ENCODE measurements at places on chromosomes 16 and 17.

- no peak for DNase-seq
These were observed 173.8 kb downstream of the SEC14L1 start for GRCh38 chr17:77314601-77315000.

DNA sequence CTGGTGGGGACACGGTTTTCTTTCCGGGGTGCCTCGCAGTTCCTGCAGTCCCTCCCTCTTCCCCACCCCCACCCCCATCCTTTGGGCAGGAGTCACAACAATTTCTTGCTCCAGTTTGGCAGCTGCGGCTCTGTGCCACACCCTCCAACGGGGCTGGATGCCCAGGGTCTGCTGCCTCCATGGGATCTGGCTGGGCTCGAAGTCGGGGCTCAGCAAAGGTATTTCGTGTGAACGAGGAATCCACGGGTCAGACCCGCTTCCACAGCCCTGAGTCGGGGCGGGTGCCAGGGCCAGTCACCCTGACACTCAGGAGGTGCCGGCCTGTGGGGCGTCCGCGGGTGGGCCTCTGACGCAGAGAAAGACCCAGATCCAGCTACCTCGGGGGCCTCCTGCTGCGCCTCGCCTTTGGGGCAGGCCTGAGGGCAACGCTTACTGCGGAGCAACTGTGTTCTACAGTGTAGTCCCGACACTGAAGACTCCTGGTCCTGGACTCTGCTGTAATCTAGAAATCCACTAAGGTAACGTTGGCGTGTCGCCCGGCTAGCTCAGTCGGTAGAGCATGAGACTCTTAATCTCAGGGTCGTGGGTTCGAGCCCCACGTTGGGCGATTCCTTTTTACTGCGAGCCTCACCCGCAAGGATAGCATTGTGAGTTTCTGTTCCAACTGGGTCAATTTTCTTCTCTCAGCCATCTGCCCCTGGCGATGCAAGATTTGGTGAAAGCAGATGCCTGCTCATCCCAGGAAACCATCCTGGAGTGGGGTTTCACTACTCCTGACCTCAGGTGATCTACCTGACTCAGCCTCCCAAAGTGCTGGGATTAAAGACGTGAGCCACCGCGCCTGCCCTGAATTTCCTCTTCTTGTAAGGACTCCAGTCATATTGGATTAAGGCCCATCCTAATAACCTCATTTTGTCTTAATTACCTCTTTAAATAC is 12.6 kb upstream of the OR1F1 start:
- DNase-seq = no peak

DNA sequence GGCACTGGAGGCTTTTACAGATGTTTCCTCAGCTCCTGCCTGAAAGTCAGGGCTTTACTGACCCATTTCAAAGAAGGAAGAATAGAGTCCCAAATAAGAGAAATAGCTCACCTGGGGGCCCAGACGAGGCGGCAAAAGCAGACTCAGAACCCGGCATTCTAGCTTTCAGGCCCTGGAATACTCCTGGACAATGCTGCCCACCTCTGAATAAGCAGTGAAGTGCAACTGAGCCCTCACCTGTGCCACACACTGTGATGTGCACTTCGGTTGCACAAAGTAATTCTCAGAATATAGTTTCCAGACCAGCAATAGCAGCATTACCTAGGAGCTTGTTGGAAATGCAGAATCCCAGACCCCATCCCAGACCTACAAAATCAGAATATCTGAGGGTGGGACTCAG is 54.6 kb downstream of the ZNF423 start:
- no peak for DNase-seq

- no peak for DNase-seq
These were observed 11.2 kb downstream of the KLHL10 start for GRCh38 chr17:41848788-41849187.

DNA sequence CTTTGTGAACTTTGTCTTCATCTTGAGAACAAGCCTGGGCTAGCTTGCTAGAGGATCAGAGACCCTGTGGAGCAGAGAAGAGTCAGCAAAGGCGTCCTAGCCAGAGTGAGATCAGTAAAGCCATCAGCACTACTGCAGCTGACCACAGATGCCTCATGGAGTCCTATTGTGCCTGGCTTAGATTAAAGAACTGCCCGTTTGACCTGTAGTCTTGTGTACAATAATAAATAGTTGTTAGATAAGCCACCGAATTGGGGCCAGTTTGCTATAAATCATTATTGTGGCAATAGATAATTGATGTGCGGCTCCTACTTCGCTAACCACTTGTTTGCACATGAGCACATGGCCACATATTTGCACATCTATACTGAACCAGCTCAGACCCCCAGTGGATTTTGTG is 103.0 kb downstream of the CYLD start:
- no peak for DNase-seq

GRCh38 chr17:40103071-40103661 is 2.8 kb upstream of the NR1D1 start:
- DNase-seq = no peak

DNA sequence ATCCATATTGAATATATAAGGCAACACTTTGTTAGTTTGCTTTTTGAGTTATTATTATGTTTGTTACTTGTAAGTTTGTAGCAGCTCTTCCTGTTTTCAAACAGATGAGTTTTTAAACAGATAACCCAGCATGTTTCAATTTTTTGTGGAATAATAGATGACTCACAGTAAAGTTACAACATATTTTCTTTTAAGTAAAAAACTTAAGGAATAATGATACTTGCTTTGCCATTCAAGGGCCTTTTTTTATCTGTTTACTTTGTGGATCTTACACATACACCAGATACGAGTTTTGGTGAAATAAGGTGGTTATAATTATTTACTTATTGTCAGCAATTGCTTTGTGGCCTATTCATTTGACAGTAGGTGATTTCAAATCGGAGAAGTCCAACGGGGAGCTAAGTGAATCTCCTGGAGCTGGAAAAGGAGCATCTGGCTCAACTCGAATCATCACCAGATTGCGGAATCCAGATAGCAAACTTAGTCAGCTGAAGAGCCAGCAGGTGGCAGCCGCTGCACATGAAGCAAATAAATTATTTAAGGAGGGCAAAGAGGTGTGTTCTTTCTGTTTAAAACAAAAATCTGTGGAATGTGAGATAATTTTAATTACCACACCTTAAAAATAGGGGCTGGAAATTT is 66.3 kb downstream of the BPTF start:
- DNase-seq = no peak

DNA sequence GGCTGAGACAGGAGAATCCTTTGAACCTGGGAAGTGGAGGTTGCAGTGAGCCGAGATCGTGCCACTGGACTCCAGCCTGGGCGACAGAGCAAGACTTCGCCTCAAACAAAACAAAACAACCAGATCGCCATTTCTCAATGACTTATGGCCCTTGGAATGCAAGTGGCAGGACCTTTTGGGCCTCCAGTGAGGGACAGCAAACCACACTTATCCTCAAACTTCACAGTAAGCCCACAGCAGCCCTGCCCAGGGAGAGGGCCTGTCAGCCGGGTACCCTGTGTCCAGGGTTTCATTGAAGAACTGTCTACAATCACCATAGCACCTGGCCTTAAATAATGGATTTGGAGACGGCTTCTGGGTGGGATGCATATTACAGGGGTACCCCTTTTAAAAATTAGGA is 11.7 kb downstream of the TRAF4 start:
- DNase-seq = no peak

- no peak for DNase-seq
These were observed 62.4 kb upstream of the AKTIP start for GRCh38 chr16:53565296-53565863.

DNA sequence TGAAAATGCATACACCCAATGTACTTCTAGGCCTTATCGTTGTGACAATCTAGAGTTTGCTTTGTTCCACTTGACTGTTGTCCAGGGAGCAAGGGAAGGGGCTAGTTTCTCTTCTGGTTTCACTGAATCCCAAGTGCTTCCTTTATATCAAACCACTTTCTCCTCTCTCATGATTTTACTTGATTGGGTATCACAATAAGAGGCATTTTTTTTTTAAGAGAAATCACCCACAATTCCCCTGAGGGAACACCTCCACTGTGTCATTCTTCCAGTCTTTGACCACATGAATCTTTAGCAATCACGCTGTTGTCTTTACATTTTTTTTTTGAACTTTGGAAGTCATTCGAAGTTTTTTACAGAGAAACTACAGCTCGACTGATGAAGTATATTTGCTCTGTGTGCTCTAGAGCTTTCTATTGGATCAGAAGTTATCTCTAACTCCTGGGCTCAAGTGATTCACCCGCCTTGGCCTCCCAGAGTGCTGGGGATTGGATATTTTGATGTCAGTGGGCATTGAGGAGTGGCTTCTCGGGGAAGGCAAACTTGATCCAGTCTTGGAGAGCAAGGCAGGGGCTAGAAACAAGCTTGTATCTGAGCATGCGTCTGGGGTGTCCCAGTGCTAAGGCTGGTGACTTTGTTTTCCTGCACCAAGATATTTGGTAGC is 3.0 kb downstream of the CDH1 start:
- no peak for DNase-seq

GRCh38 chr17:72618001-72618509 is 474.4 kb downstream of the SLC39A11 start:
- DNase-seq = no peak

DNA sequence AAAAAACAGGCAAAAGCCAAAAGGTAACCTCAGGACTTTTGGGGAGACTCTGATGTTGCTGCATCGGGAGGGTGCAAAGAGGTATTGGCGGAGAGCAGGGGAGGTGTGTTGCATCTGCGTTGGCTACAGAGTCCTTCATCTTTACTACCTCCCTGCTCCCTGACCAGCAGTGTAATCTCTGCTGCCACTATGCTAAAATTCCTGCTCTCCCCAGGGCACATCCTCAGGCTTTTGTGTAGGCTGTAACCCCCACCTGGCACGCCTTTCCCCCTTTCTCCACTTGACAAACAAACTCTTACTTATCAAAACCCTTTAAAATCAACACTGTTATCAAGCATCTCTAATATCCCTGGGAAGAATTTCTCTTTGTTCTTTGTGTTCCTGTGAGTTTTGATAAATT is 435.3 kb downstream of the HAPSTR1 start:
- DNase-seq = no peak

DNA sequence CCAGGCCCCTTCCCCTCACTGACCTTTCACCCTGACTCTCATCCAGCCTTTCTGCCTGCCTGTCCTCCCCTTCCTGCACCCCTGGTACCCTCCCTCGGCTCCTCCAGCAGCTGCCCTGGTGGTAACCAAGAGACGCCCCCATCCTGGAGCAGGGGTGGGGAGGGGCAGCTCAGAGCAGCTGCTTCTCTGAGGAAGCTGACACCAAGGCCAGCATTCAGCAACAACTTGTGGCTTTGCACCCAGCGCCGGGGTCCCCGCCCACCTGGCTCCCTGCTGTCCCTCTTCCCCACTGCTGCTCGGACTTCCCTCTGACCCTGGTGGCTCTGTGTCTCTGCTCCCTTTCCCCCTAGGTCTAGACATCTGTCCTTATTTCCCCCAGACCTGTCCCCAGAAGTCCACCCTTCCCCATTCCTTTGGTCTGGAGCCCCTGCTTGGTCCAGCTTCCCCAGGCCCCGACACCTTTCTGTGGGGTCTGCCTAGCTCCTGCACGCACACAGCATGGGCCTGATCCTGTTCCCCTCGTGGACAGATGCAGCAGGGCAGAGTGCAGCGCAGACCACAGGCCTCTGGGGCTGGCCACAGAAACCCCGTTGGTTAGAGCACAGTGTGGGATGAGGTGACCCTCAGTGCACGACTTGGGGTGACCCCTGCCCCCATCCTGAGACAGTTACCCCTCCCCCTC is 1.2 kb upstream of the ATP2A1 start:
- DNase-seq = no peak

DNA sequence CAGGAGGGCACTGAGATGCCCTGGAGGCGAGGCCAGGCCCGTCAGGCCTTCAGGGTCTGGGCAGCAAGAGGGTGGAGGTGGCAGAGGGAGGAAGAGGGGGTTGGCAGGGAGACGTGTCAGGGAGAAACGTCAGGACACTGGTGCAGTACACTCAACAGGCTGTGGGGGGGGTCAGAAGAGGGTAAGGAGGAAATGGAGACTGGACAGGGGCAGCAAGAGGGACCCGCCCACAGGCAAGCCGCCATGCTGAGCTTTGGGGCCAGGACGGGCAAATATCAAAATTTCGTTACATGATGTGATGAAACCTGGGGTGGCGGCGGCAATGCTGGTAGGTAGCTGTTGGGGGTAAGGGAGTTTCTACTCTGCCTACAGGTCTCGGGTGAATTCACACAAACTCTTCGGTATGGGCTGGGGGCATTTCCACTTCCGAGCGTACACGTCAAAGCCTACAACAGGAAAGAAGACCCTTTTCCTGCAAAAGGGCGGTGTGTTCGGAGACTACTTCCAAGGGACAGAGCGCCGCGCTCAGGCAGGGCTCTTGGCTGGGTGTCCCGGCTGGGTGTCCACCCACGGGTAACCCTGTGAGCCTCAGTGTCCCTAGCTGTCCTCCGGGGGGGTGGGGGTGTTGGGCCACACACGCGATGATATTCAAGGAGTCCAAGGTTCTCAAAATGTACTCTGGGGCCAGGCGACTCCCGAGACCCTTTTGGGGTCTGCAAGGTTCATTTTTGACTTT is 43.3 kb upstream of the ATP2A3 start:
- no peak for DNase-seq

GRCh38 chr16:16033208-16033717 is 83.8 kb downstream of the ABCC1 start:
- DNase-seq = no peak

DNA sequence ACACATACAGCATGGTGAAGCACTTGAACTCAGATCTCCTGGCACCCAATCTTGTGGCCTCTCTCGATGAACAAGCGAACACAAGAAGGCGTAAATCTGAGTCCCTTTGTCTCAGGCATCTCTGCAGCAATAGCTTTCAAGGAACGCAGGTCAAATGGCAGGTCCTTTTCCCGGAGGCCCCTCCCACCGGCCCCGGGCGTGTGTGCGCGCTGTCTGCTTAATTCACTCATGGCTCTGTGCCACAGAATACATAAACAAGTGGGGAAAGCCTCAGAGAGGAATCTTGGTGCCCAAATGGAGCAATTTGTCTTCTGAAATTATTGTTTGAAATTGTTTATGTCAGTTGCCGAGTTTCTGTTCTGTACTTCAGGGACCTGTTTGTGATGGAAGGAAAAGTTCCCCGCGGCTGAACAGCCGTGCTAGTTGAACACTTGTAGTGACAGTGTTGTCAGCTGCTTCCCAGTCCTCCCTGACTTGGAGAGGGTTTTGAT is 14.8 kb downstream of the MYOCD start:
- no peak for DNase-seq

GRCh38 chr16:69727916-69728270 is 1.5 kb upstream of the NQO1 start:
- DNase-seq = no peak

- DNase-seq = no peak
These were observed 229.9 kb downstream of the MSI2 start for GRCh38 chr17:57485916-57486881.

- no peak for DNase-seq
These were observed 3.7 kb upstream of the MRPL28 start for GRCh38 chr16:373848-374615.

- DNase-seq = no peak
These were observed 109.2 kb downstream of the C16orf95 start for GRCh38 chr16:87207965-87208364.

- DNase-seq = no peak
These were observed 18.8 kb upstream of the SLC5A11 start for GRCh38 chr16:24826817-24827566.

GRCh38 chr16:57607676-57608461 is 20.6 kb upstream of the ADGRG1 start:
- DNase-seq = no peak

Measured in stimulated activated CD4-positive, alpha-beta T cell treated with anti-CD3 and anti-CD28 coated beads, Interleukin-1b, Interleukin-23, amount 100 ng/mL, for 1 hour (primary cell).